GM23248 (cell line): ENCODE measurements at places on chromosomes 3 and 15.

GRCh38 chr15:43516801-43517353 lies 531 bp upstream of the MAP1A start:
- DNase-seq: peak; percentile 72

DNA sequence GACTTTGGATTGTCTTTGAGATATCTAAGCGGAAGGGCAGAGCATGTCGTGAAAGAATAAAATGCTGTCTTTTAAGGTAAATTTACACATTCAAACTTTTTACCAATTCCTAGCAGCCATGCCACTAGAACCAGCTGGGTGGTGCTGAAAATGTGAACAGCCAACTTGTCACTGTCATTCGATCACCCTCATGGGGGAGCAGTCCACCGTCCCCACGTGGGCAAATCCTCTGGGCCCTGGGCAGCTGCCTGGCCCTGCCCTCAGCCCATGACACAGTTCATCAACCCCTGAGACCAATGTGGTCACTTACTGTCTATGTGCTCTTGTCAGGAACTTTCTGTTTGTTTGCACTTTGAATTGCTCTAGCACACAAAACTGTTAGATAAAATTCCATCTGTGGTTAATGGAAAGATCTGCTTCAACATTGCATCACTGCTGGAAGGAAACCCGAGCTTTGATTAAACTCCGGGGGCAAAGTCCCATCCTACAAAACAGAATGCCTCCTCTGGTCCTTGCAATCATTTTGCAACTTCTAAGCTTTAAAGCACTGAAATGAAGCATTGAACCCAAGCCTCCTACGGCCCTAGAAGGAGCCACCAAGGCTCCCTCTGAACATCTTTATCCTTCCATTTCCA lies 50.1 kb downstream of the PCSK6 start:
- DNase-seq: no peak

- no peak for DNase-seq
Measured at GRCh38 chr15:49380912-49381311, 42.1 kb upstream of the FGF7 start.

- DNase-seq: no peak
Measured at GRCh38 chr15:66628976-66629723, 63.4 kb upstream of the LCTL start.

- no peak for DNase-seq
Measured at GRCh38 chr15:38877471-38877870, 312.9 kb upstream of the RASGRP1 start.

DNA sequence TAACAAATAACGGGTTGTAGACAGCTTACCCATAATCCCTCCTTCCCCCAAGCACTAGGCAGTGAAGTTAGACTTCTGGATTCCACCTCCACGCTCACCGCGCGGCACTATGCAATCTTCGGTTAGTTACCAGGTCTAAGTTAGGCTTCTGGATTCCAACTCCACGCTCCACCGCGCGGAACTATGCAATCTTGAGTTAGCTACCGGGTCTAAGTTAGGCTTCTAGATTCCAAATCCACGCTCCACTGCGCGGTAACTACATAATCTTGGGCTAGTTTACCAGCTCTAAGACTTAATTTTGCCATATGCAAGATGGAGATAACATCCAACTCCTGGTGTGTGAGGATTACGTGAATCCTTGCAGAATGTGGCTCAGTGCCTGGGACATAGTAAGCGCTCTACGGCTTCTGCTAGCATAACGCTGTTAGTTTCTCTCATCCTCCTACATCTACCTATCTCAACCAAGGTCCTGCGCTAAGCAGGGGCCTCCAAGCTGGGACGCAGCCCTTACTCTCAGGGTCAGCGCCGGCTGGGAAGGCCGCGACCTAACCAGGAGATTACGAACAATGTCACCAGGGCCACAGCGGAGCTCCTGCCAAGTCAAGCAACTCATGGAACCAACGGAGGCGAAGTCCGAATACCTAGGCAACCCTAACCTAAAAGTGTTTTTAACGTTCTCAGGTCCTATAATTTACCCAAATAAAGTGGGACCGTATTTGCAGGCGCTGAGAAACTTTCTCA lies 497 bp upstream of the RPLP1 start:
- DNase-seq: peak; percentile 66

GRCh38 chr3:167895684-167896083 lies 160.2 kb downstream of the SERPINI1 start:
- DNase-seq: no peak
